ENCODE measurements at places on chromosomes 6 and 20. TPM values are rescaled to one million over a fixed set of nuclear protein-coding genes. Genes with fewer than 3 reads are reported as not detected.
A peak's percentile ranks its signal among the peaks of the same experiment; 100 is the strongest.

CENPB gene
- 42.5 TPM for total RNA-seq

BACH2 gene
- 14.9 TPM for total RNA-seq

ITPR3 gene
- 32.5 TPM for total RNA-seq

SLC13A3 gene
- total RNA-seq, result 6.2 TPM

GRCh38 chr6:81145506-81145905 lies 607.0 kb downstream of the TENT5A start:
- H3K36me3 ChIP-seq, result no peaks in the 10 kb centered on the region
- no peak overlapping the region for H3K4me3 ChIP-seq
- no peak for DNase-seq
- H3K4me1 ChIP-seq, result no peaks in the 10 kb centered on the region
- H3K27ac ChIP-seq, result no peak overlapping the region

DNA sequence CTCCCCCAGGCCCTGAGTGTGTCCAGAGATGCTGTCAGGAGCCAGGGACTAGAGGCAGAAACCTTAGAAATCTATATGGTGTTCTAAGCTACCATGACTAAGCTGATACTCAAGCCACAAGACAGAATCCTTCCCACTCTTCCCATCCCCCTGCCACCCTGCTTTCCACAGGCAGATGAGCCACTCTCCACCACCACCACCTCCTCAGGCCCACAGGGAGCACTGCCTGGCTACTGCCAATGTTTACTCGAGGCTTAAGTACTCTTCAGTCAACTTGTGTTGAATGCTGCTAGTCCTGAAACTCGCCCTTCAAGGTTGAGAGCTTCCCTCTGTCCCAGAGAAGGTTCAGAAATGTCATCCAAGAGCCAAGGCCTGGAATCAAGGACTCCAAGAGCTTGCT lies 56.2 kb downstream of the CENPW start:
- no peak for DNase-seq
- H3K27me3 ChIP-seq, result no peaks in the 10 kb centered on the region
- peaks cover 3% of the 10 kb centered on the region for H3K4me1 ChIP-seq
- H3K4me3 ChIP-seq, result no peak overlapping the region
- H3K36me3 ChIP-seq, result no peaks in the 10 kb centered on the region

- no peak for DNase-seq
- H3K36me3 ChIP-seq, result no peaks in the 10 kb centered on the region
- no peaks in the 10 kb centered on the region for H3K27me3 ChIP-seq
- no peak overlapping the region for H3K27ac ChIP-seq
Observed at GRCh38 chr6:14189074-14189473, 71.5 kb downstream of the CD83 start.

GRCh38 chr20:31987744-31988143 lies 19.8 kb downstream of the XKR7 start:
- H3K4me3 ChIP-seq, result no peak overlapping the region
- no peaks in the 10 kb centered on the region for H3K4me1 ChIP-seq
- no peaks in the 10 kb centered on the region for H3K36me3 ChIP-seq
- H3K27me3 ChIP-seq, result peaks cover 15% of the 10 kb centered on the region
- H3K27ac ChIP-seq, result no peak overlapping the region

DNA sequence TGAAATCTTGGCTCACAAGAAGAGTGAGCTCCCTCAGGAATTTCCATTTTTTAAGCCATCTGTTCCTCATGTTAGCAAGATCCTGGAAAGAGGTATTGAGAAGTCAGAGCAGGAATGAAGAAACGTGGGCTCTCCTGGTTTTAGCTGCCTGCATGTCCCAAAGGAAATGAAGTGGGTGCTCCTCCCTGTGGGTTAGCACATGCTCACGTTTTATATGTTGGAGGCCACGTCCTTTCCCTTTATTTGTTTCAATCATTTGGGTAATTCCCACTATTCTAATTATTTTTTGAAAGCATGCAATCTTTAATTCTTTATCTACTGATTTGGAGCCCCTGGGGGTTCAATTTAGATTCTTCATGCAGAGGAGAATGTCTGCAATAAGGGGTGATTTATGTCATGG lies 4.3 kb upstream of the MAP3K4 start:
- no peak overlapping the region for H3K27ac ChIP-seq
- H3K27me3 ChIP-seq, result no peaks in the 10 kb centered on the region
- H3K36me3 ChIP-seq, result no peaks in the 10 kb centered on the region
- no peaks in the 10 kb centered on the region for H3K4me1 ChIP-seq

GRCh38 chr6:84150705-84151104 lies 76.7 kb downstream of the CEP162 start:
- peaks cover 46% of the 10 kb centered on the region for H3K36me3 ChIP-seq
- H3K27ac ChIP-seq, result no peak overlapping the region
- H3K4me1 ChIP-seq, result peaks cover under 1% of the 10 kb centered on the region
- DNase-seq, result no peak

- no peak overlapping the region for H3K4me3 ChIP-seq
- no peaks in the 10 kb centered on the region for H3K27me3 ChIP-seq
- no peak overlapping the region for H3K27ac ChIP-seq
- H3K4me1 ChIP-seq, result no peaks in the 10 kb centered on the region
Observed at GRCh38 chr20:10984913-10985312, 311.1 kb upstream of the JAG1 start.

DNA sequence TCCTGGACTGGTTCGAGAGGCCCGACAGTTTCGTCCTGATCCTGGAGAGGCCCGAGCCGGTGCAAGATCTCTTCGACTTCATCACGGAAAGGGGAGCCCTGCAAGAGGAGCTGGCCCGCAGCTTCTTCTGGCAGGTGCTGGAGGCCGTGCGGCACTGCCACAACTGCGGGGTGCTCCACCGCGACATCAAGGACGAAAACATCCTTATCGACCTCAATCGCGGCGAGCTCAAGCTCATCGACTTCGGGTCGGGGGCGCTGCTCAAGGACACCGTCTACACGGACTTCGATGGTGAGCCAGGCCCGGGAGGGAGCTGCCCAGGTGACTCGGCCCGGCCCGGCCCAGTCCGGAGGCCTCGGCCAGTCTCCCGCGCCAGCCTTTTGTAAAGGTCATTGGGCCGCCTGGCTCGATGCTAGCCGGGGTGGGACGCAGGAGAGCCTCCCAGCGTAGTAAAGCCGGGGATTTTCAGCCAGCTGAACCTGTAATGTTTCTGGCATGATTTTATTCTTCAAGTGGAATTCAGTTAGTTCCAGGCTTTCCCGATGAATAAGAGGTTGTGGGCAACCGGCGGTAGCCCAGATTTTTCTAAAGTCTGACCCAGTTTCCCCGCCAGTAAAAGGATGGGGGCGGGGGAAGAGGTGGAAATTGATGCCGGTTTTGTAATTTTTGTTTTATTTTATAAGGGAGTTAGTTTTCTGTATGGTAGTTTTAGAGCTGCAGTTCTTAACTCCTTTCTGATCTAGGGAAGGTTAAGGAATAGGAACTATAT lies 1.4 kb downstream of the PIM1 start:
- H3K4me1 ChIP-seq, result peaks cover 2% of the 10 kb centered on the region
- peak overlapping the region; percentile 36 for H3K27ac ChIP-seq
- peaks cover 47% of the 10 kb centered on the region for H3K36me3 ChIP-seq
- no peaks in the 10 kb centered on the region for H3K27me3 ChIP-seq
- peak overlapping the region; percentile 95 for H3K4me3 ChIP-seq

DNA sequence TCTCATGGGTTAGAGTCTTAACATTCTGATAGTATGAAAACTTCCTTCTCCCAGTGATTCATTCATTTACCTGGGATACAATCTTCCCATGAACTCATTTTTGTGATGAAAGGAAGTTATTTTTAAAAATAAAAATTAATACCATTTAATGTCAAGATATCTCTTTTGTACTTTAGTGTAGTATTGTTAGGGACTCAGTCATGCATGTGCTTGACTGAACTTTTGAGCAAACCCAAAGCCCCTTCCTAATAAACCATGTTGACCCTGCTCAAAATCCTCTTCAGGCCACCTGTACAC lies 52.4 kb downstream of the RNF217 start:
- H3K27ac ChIP-seq, result no peak overlapping the region
- H3K27me3 ChIP-seq, result no peaks in the 10 kb centered on the region
- H3K4me1 ChIP-seq, result no peaks in the 10 kb centered on the region
- no peaks in the 10 kb centered on the region for H3K36me3 ChIP-seq

GRCh38 chr20:46206025-46206424 lies 87.9 kb downstream of the CD40 start:
- H3K36me3 ChIP-seq, result no peaks in the 10 kb centered on the region
- no peaks in the 10 kb centered on the region for H3K27me3 ChIP-seq
- no peak overlapping the region for H3K4me3 ChIP-seq
- H3K27ac ChIP-seq, result no peak overlapping the region
- DNase-seq, result no peak

GRCh38 chr6:25608558-25609174 lies 43.3 kb upstream of the SCGN start:
- DNase-seq, result no peak
- peaks cover 29% of the 10 kb centered on the region for H3K36me3 ChIP-seq
- H3K27me3 ChIP-seq, result no peaks in the 10 kb centered on the region
- H3K4me3 ChIP-seq, result no peak overlapping the region
- H3K27ac ChIP-seq, result no peak overlapping the region
- no peaks in the 10 kb centered on the region for H3K4me1 ChIP-seq

DNA sequence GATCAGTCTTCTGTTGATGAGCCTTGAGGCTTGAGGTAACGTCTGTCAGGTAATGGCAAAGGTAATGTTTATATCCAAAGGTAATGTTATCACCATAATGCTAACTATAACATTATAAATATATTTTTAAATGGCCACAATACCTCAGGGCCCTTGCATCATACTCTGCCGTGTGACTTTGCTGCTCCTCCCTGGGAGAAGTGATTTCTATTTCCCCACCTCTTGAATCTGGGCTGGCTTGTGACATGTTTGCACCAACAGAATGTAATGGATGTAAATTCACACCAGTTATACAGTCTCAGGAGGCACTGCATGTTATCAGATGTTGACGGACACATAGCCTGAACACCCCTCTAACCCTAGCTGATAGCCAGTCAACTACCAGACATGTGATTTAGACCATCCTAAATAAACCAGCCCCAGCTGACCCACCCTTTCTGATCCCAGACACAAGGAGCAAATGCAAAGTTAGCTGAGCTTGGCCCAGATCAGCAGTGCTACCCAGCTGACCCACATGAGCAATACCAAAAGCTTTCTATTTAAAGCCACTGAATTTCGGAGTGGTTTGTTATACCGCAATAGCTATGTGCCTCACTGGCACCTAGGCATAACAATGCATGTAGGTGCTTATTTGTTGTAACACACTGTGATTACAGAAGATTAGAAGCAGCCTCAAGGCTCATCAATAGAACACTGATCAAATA lies 93.8 kb upstream of the SIRPA start:
- H3K4me3 ChIP-seq, result no peak overlapping the region
- peaks cover 20% of the 10 kb centered on the region for H3K27me3 ChIP-seq

GRCh38 chr6:1962201-1962600 lies 283.2 kb downstream of the GMDS start:
- H3K4me3 ChIP-seq, result no peak overlapping the region
- H3K4me1 ChIP-seq, result no peaks in the 10 kb centered on the region
- no peaks in the 10 kb centered on the region for H3K27me3 ChIP-seq
- DNase-seq, result no peak
- H3K36me3 ChIP-seq, result no peaks in the 10 kb centered on the region
